ENCODE measurements at places on chromosomes 11 and 22.

GRCh38 chr11:99098751-99099150 is 78.0 kb downstream of the CNTN5 start:
- DNase-seq, result no peak
- H3K4me1 ChIP-seq, result no peaks in the 10 kb centered on the region
- H3K27me3 ChIP-seq, result no peaks in the 10 kb centered on the region
- H3K36me3 ChIP-seq, result no peaks in the 10 kb centered on the region
- H3K4me3 ChIP-seq, result no peak overlapping the region
- H3K27ac ChIP-seq, result no peak overlapping the region

DNA sequence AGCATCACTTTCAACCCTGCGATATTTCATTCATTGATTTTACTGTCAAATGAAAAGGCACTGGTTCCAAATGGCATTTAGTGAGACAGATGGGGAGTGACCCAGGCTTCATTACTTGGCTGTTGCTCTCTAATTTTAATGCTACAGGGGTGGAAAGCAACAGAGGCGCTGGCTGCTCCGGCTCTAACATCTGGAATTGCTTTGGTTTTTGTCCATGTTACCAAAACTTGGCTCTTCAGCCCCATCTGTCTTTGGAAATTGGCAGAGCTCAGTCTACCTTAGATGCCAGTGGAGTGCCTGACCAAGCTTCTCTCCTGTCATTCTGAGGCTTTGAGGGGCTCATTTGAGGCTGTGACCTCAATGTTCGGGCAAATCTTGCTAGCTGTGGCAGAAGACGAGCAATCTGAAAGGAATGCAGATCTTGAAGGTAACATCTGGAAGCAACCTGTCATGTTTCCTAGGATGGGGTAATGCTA is 409.5 kb upstream of the SYN3 start:
- H3K36me3 ChIP-seq, result no peaks in the 10 kb centered on the region
- no peak overlapping the region for H3K4me3 ChIP-seq
- no peak for DNase-seq
- no peaks in the 10 kb centered on the region for H3K27me3 ChIP-seq

GRCh38 chr11:18203723-18204122 is 31.1 kb downstream of the MRGPRX4 start:
- no peak for DNase-seq
- H3K4me3 ChIP-seq, result no peak overlapping the region
- no peaks in the 10 kb centered on the region for H3K4me1 ChIP-seq
- no peaks in the 10 kb centered on the region for H3K36me3 ChIP-seq
- H3K27ac ChIP-seq, result no peak overlapping the region
- no peaks in the 10 kb centered on the region for H3K27me3 ChIP-seq

DNA sequence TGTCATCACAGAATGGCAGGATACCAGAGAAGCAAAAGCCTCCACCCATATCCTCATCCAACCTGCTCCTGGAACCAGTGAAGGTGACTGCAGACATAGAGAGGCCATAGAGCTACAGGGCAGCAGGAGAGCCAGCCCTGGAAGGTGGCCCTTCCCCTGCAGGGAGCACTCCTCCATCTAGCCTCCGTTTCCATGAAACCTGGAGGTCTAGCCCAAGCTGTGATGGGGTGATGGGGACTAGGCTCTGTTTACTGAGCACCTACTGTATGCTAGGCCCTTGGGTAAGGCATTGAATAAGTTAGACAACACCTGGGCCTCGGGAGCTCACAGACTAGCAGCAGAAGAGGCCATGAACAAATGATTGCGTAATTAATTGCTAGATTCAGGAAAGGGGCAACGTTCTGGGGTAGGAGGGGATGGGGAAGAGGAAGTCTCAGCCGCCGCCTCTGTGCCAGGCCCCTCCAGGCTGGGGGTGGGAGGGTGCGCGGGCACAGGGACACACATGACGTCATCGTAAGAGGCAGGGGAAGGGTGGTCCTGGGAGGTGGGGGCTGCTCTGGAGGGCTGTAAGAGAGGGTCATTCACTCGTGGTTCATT is 784 bp upstream of the SYNGR1 start:
- H3K27ac ChIP-seq, result peak overlapping the region; percentile 88
- no peaks in the 10 kb centered on the region for H3K36me3 ChIP-seq
- H3K4me3 ChIP-seq, result peak overlapping the region; percentile 64
- H3K27me3 ChIP-seq, result no peaks in the 10 kb centered on the region

DNA sequence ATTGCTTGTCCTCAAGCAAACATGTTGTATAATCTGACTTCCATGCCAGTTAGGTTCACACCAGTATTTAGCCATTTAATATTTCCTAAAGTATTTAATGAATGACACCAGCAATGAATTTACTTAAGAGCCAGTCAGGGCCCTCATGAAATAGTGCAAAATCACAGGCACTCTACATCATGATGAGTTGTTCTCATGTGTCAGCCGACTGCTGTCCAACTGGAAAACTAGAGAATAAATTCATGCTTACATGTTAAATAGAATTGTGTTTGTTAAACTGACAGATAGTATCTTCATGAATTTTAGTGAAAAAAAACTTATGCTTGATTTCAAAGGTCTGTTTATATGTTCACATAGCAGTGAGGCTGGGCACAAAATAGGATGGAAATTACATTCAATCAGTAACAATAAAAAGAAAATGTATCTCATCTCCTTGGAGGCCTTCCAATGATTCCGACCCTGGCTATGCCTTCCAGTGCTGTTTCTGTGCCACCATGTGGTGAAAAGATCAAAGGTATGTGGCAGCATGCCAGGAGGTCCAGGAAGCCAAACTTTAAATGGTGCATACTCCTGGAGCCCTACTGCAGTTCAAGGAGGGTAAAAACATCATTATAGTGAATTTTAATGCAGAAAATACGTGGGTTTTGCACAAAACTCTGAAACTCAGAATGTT is 45.2 kb downstream of the CTSC start:
- H3K4me1 ChIP-seq, result no peaks in the 10 kb centered on the region
- peak; percentile 15 for DNase-seq
- no peaks in the 10 kb centered on the region for H3K36me3 ChIP-seq
- no peak overlapping the region for H3K4me3 ChIP-seq

DNA sequence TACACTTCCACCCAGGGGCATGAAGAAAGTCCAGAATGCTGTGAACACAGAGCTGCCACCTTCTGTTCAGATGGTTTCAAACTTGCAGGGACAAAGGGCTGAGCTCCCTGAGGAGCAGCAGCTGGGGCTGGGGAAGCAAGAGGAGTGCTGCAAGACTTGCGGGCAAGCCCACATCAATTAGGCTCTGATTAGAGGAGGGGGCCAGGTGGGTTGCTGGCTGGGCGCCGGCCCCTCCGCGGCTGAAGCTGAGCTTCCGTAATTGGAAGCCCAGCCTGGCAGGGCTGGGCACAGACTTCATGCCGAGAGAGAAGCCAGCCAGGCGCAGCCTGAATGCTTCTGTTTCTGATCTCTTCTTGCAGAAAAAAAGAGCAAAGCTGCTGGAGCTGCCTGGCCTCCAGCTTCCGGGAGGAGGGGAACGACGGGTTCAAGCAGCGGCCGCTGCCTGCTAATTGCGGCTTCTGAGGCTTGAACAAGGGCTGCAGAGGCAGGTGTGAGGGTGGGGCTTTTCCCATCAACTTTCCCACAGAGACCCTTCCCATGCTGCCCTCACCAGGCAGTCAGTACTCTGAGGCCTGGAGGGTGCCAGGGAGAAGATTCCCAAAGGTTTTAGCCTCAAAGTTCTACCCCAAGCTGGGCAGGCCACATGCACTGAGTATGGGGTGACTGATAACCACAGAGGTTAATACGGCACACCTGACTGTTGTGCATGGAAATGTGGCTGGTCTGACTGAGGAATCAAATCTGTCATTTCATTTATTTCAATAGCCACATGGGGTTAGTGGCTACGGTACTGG is 91.1 kb upstream of the LMO1 start:
- no peaks in the 10 kb centered on the region for H3K36me3 ChIP-seq
- peaks cover 11% of the 10 kb centered on the region for H3K4me1 ChIP-seq
- H3K4me3 ChIP-seq, result no peak overlapping the region
- H3K27ac ChIP-seq, result no peak overlapping the region

GRCh38 chr11:73431396-73431795 is 55.2 kb downstream of the RELT start:
- no peaks in the 10 kb centered on the region for H3K36me3 ChIP-seq
- H3K27me3 ChIP-seq, result no peaks in the 10 kb centered on the region
- no peak overlapping the region for H3K4me3 ChIP-seq

DNA sequence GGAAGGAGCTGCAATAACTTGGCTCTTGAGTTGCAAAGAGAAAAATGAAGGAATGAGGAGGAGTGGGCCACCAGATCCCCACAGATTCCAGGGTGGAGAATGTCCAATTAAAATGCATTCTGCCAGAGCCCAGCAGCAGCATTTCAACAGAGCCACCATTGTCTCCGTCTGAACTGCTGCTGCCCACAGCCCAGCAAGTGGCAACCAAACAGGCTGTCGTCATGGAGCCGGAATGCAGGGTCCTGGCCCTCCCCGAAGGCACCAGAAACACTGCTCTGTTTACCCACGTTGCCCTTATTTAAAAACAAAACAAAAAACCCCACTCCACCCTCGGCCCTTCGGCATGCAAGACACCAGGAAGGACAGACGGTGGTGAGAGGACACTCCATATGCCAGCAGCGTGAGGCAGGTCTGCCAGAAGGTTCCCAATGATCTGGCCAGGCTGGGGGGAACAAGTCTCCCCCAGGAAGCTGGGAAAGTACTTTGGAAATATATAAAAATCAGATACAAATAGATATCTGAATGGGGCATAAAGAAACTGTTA is 32.5 kb downstream of the PLEKHA7 start:
- H3K4me1 ChIP-seq, result peaks cover 6% of the 10 kb centered on the region
- no peaks in the 10 kb centered on the region for H3K27me3 ChIP-seq
- no peak overlapping the region for H3K27ac ChIP-seq
- no peak for DNase-seq

GRCh38 chr11:108970221-108970991 is 305.5 kb downstream of the DDX10 start:
- no peak for DNase-seq
- H3K36me3 ChIP-seq, result no peaks in the 10 kb centered on the region
- H3K4me3 ChIP-seq, result no peak overlapping the region

- no peaks in the 10 kb centered on the region for H3K36me3 ChIP-seq
- DNase-seq, result no peak
- no peak overlapping the region for H3K27ac ChIP-seq
- no peaks in the 10 kb centered on the region for H3K27me3 ChIP-seq
- H3K4me1 ChIP-seq, result no peaks in the 10 kb centered on the region
- no peak overlapping the region for H3K4me3 ChIP-seq
These were observed 510.4 kb downstream of the NELL1 start for GRCh38 chr11:21179770-21180169.

- no peaks in the 10 kb centered on the region for H3K36me3 ChIP-seq
- H3K4me3 ChIP-seq, result no peak overlapping the region
- H3K27ac ChIP-seq, result no peak overlapping the region
- H3K27me3 ChIP-seq, result no peaks in the 10 kb centered on the region
These were observed 92.5 kb downstream of the LRRC32 start for GRCh38 chr11:76577921-76578653.
